ENCODE measurements at places on chromosomes 5 and 9.

DNA sequence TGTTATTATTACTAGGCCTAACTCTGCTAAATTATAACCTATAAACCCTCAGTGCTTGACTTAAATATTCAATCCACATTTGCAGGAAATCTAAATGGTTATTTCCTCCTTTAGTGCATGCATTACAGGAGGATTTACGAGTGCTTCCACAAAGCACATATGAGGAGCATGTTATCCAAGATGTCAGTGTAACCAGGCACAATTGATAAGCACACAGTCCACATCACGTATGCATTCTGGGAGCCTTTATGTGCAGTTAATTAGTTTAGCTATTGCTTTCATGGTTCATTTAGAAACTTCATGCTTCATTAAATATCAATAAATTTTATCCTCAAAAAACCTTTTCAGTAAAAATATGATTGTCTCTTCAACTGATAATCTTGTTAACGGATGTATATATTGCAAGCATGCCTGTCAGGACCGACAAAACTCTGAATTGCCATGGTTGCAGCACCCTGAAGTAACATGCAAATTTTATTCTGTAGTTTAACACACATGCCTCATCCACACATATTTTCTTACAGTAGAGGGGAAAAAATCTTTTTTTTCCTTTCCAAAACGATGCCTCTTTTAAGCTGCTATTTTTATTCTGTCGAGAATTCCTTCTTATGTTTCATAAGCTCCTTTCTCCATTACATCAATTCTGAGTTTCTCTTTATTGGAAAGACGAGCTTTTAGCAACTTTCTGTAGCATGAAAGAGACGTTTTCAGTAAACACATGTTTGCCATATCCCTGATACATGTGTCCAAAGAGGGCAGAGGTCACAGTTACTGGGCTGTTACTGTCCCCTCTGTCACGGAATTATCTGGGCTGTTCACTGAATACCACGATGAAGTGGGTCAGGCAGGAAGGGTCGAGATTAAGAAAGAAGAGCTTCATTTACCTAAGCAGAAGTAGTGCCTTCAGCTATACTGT, 142.0 kb downstream of the GLIS3 start:
- no peak for DNase-seq

DNA sequence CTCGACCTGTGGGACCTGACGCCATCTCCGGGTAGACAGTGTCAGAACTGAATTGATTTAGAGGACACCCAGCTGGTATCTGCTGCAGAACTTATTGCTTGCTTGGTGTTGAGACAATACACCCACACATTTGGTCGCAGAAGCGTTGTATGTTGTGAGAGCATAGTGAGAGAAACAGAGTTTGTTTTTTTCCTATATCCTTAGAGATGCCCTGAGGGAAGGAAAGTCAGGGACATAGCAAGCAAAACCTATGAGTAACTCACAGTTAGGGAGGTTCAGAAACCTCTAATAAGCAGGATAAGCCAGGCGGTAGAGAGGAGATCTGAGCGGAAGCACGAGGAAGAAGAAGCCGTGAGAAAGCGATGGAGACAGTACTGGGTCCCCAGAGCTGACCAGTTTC, 59.8 kb downstream of the PTCD2 start:
- no peak for DNase-seq

- DNase-seq, result no peak
Measured at GRCh38 chr9:70504834-70505233, 90.4 kb upstream of the KLF9 start.

DNA sequence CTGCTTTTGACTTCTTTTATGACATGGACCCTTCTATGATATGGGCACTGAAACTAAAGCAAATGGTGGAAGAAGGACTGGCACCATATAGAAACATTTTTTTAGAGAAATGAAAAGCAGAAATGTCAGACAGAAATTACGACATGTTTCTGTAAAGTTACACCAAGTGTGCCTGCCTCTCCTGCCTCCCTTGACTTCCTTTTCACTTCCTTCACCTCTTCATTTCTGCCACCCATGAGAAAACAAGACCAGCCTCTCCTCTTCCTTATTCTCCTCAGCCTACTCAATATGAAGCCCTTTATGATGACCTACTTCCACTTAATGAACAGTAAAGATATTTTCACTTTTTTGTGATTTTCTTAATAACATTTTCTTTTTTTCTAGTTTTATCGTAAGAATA, 44.5 kb downstream of the ERCC6L2 start:
- DNase-seq, result no peak

GRCh38 chr5:153081385-153081784, 409.1 kb upstream of the GRIA1 start:
- no peak for DNase-seq

- DNase-seq, result no peak
Measured at GRCh38 chr5:56288873-56289601, 55.9 kb upstream of the ANKRD55 start.

DNA sequence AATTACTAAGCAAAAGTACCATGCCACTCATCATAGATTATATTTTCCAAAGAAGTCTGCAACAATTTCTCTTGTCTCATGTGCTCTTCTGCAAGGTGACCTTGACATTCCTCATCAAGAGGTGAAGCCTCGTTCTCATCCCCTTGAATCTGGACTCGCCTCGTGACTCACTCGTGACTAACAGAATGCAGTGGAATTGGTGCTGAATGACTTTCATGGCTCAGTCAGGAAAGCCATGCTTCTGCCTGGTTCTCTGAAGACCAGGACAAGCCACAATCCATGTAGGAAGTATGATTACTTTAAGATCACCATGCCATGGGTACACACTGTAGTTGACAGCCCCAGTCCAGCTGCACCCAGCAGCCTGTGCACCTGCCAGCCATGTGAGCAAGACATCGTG, 335.8 kb downstream of the GADD45G start:
- DNase-seq, result no peak
